OCI-LY7 (cell line): ENCODE measurements at places on chromosomes 1 and 21.

GRCh38 chr1:221961532-221962292 is 219.8 kb upstream of the DUSP10 start:
- DNase-seq = no peak

GRCh38 chr1:157691285-157691920 is 9.2 kb downstream of the FCRL3 start:
- DNase-seq = peak; percentile 67

DNA sequence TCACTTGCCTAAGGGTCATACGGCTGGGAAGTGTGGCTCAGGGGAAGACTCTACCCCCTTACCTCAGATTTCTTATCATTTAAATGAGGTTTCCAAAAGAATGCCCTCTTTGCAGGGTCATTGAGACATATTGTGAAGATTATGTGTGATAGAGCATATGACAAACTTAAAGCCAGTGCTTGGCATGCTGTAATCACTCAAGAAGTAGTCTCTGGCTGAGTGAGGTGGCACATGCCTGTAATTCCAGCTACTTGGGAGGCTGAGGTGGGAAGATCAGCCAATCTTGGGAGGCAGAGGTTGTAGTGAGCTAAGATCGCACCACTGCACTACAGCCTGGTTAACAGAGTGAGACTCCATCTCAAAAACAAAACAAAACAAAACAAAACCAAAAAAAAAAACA is 7.5 kb upstream of the LDLRAD2 start:
- DNase-seq = no peak

DNA sequence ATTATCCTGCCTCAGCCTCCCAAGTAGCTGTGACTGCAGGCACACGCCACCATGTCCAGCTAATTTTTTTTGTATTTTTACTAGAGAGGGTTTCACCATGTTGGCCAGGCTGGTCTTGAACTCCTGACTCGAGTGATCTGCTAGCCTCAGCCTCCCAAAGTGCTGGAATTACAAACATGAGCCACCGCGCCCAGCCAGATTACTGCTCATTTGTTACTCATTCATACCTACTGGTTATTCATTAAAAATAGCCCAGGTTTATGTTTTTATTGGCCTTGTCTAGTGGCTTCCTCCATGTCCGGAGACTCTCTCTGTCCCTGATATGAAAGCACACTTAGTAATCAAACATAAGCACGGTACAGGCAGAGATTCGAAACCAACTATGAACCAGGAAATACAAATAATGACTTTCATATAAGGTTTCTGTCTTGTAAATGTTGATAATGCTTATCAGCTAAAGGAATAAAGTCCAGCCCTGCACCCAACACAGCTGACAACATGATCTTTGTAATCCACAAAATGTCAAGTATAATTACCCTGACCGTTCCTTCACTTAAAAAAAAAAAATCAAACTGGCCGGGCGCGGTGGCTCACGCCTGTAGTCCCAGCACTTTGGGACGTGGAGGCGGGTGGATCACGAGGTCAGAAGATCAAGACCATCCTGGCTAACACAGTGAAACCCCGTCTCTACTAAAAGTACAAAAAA is 50.4 kb upstream of the CXADR start:
- no peak for DNase-seq

- no peak for DNase-seq
These were observed 507 bp downstream of the AK5 start for GRCh38 chr1:77282187-77282865.

GRCh38 chr1:176517484-176517883 is 54.5 kb downstream of the PAPPA2 start:
- no peak for DNase-seq

GRCh38 chr1:213171711-213172110 is 120.7 kb downstream of the RPS6KC1 start:
- no peak for DNase-seq

DNA sequence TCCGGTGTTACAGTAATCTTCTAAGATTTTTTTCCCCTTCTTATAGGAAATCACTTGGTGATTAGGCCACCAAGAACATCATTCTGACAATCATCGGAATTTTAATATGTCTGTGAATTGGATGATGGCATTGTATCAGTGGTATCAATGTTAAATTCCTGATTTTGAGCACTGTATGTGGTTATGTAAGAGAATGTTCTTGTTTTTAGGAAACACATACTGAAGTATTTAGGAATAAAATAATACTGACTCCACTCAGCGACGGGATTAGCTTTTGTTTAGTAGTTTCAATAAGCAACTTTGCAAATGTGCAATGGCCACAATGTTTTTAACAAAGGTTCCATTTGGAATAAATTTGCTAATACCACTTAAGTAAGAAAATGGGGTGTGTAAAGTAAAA is 30.6 kb downstream of the COL6A1 start:
- DNase-seq = no peak

DNA sequence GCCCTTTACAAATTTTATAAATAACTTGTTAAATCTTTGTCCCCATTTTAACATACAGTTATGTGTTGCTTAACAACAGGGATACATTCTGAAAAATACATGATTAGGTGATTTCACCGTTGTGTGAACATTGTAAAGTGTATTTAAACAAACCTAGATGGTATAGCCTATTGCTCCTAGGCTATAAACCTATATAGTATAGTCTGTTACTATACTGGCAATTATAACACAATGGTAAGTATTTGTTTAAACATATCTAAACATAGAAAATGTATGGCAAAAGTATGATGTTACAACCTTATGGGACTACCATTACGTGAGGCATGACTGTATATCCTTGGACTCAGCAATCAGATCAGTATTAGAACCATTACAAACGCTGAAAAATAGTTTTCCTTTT is 36.6 kb downstream of the GATAD2B start:
- DNase-seq = no peak

DNA sequence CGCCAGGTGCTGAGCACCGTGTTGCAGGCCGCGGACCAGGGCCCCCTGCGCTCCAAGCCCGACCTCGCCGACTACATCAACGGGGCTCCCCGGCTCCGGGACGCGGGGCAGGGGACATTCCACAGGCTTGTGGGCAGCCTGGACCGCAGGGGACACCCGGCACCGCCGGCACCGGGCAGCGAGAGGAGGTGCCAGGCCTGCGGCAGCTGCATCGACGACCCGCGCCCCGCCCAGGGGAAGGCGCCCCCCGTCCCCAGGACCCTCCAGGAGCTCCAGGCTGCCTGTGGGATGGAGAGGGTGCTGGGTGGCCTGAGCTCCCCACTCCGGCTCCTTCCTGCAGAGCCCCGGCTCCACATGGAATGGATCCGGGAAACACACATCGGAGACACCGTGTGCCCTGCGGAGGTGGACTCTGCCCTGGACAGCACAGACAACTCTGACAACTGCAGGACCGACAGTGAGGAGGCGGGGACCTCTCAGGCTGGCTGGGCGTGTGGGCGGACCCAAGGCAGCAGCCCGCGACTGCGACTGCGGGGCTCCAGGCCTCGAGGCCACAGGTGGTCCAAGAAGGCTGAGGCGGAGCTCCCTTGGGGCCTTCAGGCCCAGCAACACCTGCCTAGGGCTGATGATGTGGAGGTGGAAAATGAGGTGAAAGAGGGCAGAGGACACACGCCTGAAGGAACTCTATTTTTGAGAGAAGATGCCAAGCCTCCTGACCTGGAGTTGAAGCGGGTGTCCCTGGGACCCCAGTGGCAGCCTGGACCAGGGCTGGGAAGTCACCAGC is 22.8 kb downstream of the KIAA1614 start:
- peak; percentile 86 for DNase-seq

GRCh38 chr21:25938658-25939395 is 204.1 kb downstream of the GABPA start:
- no peak for DNase-seq

DNA sequence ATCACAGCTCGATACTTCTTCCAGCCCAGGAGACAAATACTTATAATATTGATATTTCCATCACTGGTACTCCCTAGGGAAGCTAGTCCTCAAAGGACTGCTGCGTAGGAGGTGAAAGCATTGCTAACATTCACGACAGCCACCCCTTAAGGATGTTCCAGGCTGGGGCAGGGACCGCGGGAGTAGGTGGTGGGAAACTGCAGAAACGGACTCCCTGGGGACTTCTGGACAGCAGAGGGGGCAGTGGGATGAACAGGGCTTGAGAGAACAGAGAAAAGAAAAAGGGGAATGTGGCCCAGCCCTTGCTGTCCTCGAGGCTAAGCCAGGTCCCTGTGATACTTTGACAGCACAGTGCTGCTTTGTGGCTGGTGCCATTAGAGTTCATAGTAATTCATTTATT is 108.0 kb downstream of the HMGB4 start:
- DNase-seq = no peak

DNA sequence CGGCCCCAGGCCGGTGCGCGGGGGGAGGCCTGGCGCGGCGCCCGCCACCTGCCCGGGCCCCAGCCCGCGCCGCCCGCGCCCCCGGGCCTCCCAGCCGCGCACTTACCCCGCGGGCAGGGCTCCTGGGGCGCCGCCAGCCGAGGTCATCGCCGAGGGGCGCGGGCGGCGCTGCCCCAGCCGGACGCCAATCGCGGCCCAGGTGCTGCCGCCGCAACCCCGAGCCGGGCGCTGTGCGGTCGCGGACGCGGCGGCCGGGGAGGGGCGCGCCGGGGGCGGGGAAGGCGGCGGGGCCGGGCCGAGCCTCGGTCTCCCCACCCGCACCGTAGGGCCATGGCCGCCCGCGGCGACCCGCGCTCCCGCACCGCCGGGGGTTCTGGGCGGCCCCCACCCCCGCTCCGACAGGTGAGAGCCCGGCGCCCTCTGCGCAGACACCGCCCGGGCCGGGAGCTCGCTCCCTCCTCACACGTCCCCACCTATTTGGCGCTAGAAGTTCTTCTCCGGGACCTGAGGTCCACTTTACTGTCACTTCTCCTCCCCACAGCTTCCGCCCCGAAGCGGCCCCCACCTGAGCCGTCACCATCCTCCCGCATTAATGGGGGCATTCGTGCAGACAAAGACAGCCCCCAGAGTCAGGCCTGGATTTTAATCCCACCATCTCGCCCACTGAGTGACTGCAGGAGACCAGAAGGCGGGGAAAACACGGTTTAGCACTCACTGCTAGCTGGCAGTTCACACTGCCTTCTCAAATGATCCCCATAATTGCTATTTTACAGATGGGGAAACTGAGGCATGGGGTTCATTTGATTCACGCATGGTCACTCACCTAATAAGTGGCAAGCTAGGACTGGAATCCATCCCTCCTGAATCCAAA is at the start of gene TTC39A:
TSS of gene TTC39A (minus strand) at position 232 of the 871 bp plus-strand sequence. CDS start at position 147, 85 bp downstream.
- no peak for DNase-seq

DNA sequence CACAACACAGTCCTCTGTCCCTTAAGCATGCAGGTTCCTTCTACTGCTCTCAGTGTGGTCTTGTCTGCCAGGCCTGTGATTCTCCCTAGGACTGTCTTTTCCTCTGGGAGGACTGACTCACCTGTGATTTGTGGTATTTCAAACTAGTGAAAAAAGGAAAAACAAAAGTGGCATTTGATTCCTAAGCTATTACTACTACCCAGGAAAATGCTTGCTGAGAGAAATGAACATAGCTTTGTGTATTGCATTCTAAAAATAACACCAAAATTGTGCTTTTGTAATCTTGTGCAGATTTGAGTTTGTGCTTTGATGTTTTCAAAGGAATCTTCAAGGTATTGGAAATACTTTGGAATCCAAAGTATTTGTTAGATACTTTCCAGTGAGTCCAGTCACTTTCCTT is 57.0 kb downstream of the GPR161 start:
- DNase-seq = no peak

GRCh38 chr1:156144742-156145141 is 8.6 kb upstream of the SEMA4A start:
- DNase-seq = no peak

DNA sequence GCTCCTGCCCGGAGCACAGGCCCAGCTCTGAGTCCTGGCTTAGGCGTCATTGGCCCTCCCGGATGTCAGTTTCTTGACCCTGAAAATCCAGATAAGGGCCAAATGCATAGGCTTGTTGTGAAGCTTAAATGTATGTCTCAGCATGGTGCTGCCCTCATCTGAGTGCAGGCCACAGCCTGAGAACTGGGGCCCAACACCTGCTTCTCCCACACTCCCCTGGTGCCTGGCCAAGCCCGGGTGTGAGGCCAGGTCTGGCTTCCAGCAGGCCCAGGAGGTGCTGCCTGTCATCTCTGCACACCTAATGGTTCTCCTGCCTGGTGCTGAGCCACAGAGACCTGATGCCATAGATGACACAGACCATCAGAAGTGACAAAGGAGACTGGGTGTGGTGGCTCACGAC is 14.0 kb downstream of the MX2 start:
- no peak for DNase-seq

DNA sequence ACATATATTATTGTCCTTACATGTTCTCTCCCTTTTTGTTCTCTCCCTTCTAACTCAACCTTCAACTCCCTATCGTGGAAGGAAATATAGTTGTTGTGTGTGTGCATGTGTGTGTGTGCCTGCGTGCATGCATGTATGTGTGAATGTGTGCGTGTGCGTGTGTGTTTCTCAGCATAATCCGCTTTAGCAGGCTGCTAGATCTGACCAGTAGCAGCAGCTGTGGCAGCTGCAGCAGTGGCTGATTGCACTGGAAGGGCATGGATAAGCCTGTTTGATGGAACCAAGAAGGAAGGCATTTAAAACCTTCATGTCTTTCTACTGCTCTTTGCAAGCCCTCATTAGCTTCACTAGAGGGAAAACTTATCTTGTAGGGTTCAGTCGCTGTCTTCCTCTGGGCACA is 65.6 kb upstream of the IRF2BP2 start:
- DNase-seq = no peak

- no peak for DNase-seq
These were observed 14.0 kb downstream of the BCAR3 start for GRCh38 chr1:93667642-93668041.

GRCh38 chr1:182615468-182616129 is 11.4 kb upstream of the RGS16 start:
- peak; percentile 39 for DNase-seq

- no peak for DNase-seq
These were observed 22.7 kb upstream of the SLC2A1 start for GRCh38 chr1:42981255-42981805.

GRCh38 chr1:94514095-94514727 is 27.3 kb downstream of the F3 start:
- DNase-seq = peak; percentile 25

- DNase-seq = no peak
These were observed 95.8 kb upstream of the USH2A start for GRCh38 chr1:216518844-216519627.

DNA sequence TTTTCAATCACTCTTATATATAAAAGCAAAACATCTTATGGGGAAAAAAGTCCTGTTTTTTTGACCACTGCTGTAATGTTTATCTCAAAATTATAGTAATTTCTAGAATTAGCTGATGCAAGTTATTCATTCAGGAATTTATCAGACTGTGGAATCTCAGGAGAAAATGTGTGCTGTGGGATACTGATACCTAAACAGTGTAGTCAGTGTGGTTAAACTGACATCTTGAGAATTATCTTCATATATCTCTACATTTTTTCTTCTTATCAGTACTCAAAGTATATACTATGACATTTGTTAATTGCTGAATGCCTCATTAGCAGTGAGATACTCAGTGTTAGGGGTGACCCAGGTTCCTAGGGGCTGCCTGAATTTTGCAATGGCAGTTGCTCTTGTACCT is 839.3 kb downstream of the KCNT2 start:
- DNase-seq = no peak

- peak; percentile 49 for DNase-seq
These were observed 5.2 kb downstream of the RCC1 start for GRCh38 chr1:28510970-28511440.
